ENCODE measurements at places on chromosomes 1 and 21. TPM values are rescaled to one million over a fixed set of nuclear protein-coding genes. Genes with fewer than 3 reads are reported as not detected.

- no peak for DNase-seq
These were observed 288.7 kb downstream of the SPATA17 start for GRCh38 chr1:217919683-217920388.

DNA sequence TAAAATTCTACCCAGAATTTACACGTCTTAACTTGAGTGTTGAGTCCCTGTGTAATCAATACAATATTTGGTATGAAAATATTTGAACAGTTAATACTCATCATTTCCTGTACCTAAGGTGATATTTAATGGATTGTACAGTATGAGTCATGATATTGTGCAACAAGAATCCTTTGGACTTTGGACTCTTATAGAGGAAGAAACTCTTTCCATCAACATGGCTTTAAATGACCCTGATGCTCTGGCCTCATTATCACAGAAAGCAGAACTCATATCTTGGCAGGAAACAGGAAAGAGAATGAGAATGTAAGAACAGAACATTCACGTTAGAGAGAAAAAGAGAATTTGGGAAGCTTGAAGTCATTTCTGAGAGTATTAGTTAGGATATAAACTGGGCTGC, 168.8 kb upstream of the B3GALT2 start:
- DNase-seq: no peak

- no peak for DNase-seq
These were observed 38.6 kb downstream of the MRAP start for GRCh38 chr21:32337206-32337605.

Gene NPHS2
- not detected for total RNA-seq

GRCh38 chr1:245353915-245354775, 199.4 kb downstream of the KIF26B start:
- DNase-seq: no peak

- no peak for DNase-seq
These were observed 10.6 kb upstream of the CAPZB start for GRCh38 chr1:19495799-19496526.
